ENCODE measurements at places on chromosomes 3 and 15.

- no peak for DNase-seq
Measured at GRCh38 chr3:174101244-174101643, 703.7 kb downstream of the NLGN1 start.

GRCh38 chr3:27357665-27358258, 11.4 kb downstream of the NEK10 start:
- DNase-seq: peak; percentile 32

GRCh38 chr15:70643106-70643782, 120.1 kb downstream of the UACA start:
- DNase-seq: no peak

DNA sequence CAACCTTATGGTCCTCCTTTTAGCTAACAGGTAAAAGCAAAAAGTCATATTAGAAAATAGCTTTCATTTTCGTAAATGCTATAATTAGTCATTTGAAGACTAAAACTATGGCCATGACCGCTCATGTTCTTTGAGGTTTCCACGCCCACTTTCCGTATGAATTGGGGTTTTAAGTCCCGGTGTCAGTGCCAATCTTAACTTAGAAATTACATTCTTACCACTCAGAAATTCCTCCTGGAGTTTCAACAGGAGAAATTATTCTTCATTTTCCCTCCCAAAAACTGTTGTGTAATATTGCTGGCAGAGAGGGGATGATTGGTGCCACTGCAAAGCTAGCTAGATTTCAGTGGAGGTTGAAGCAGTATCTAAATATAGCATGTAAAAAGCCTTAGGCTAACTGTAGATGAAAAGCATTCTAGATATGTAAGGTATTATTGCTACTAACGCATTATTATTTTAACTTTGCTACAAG, 71.0 kb upstream of the MDFIC2 start:
- no peak for DNase-seq

DNA sequence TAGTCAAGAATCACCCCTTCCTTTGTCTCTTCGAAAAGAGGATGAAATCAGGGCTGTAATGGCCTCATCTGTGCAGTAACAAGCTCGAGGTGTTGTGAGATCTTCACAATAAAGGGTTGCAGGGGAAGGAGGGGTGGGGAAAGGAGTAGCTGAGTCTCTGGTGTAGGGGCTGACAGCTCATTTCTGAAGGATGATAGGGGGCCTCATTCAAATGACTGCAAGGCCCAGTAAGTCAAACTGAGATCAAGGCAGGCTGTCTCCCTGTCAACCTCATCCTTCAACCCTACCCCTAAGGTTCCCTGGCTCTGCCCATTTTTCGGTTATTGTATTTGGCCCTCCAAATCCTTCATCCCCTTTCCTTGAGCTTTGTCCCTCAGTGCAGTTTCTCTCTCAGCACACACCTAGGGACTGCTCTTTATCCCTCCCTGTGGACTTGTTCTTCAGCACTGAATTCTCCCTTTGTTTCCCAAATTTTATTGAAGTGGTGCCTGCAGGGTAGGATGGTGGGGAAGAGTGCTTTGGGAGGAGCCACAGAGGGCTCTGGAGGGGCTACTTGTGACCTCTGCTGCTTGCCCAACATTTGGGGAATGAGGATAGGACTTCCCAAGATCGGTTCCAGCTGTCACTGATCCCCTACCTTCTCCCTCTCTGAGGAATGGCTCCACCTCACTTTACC, 38.1 kb downstream of the ZNF589 start:
- DNase-seq: no peak

DNA sequence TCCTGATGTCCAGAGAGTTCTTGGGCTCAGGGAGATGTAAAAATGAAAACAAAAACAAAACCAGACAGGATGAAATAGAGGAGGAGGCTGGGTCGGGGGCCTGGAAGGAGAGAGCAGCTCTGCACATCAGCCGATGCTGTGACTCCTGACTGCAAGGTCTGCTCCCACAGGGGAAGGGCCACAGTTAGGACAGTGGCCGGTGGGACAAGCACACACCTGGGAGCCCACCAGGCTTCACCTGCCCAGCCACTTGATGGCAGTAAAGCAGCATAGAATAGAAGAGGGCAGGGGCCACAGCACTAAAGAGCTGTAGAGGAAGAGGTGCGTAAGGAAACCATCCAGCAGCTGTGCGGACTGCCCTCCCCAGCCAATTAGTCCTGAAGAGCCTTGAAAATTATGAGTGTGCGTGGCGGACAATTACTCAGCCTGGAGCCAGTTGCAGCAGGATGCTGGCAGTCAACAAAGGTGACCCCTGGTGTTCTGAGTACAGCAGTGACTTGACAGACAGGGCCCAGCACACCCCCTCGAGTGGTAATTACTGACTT, 29.8 kb downstream of the ALS2CL start:
- DNase-seq: no peak

GRCh38 chr3:97880267-97880666, 58.5 kb downstream of the CRYBG3 start:
- DNase-seq: no peak

- DNase-seq: no peak
Measured at GRCh38 chr3:142209655-142210054, 15.7 kb downstream of the GK5 start.

GRCh38 chr15:69660658-69661405, 208.2 kb downstream of the RPLP1 start:
- no peak for DNase-seq

- no peak for DNase-seq
Measured at GRCh38 chr3:172106037-172106954, 66.9 kb downstream of the FNDC3B start.

GRCh38 chr3:181425074-181425473, 286.7 kb upstream of the SOX2 start:
- no peak for DNase-seq

GRCh38 chr15:57510647-57511046, 81.1 kb upstream of the MYZAP start:
- no peak for DNase-seq

DNA sequence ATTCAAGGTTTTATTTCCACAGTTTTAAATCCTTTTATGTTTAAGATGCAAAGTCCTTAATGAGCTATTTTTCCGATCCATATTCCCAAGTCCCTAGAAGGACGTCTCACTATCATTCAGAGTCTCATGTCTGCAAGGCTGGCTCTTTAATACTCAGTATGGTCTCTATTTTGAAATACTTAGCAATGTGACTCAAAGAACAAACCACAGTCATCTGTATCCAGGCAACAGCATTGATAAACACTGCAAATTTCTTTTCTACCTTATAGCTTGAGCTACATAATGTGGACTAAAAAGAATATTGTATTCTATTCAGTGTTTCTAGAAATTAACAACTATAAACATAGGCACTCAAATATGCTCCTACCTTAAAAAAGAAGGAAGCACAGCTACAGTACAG, 588.3 kb upstream of the NAALADL2 start:
- no peak for DNase-seq

DNA sequence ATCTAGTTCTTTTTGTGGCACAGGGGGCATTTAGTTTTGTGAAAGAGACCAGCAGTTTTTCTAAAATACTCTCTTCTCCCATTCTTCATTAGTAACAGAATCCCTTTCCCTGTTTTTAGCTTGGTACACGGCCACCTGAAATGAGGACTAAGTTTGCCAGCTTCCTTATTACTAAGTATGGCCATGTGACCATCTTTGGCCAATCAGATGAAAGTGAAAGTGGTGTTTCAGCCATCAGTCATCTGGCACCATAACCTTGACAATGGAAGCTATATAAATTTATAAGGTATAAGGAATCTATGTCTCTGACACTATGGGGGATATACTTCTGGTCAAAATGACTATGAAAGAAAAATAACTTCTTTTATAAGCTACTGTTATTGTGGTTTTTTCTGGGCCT, 570.4 kb downstream of the AGBL1 start:
- no peak for DNase-seq

Data from activated effector memory CD4-positive, alpha-beta T cell treated with Interleukin-2 at 50 U/mL for 16 hours (primary cell).